NCI-H1417 treated with DMSO at 0.1 percent for 48 hours (cell line): ENCODE measurements at places on chromosomes 13 and 19.

- no peak for DNase-seq
Measured at GRCh38 chr19:5563008-5563431, 4.7 kb downstream of the TINCR start.

DNA sequence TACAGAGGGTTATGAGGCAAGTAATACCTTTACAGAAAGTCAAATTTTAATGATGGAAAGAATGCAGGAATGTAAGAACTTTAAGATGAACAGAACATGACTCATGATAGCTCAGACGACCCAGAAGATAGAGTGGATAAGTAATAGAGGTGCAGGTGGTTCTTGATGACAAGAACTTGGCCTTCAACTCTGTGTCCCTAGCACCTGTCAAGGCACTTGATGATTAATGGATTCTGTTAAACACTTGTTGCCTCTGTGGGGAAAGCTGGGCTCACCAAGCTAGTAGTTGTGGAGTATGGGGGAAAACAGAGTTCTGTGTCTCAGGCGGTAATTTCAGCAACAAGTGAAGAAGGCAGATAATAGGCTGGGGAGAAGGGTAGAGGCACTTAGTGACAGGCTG is 306.2 kb downstream of the ATP8A2 start:
- no peak for DNase-seq

DNA sequence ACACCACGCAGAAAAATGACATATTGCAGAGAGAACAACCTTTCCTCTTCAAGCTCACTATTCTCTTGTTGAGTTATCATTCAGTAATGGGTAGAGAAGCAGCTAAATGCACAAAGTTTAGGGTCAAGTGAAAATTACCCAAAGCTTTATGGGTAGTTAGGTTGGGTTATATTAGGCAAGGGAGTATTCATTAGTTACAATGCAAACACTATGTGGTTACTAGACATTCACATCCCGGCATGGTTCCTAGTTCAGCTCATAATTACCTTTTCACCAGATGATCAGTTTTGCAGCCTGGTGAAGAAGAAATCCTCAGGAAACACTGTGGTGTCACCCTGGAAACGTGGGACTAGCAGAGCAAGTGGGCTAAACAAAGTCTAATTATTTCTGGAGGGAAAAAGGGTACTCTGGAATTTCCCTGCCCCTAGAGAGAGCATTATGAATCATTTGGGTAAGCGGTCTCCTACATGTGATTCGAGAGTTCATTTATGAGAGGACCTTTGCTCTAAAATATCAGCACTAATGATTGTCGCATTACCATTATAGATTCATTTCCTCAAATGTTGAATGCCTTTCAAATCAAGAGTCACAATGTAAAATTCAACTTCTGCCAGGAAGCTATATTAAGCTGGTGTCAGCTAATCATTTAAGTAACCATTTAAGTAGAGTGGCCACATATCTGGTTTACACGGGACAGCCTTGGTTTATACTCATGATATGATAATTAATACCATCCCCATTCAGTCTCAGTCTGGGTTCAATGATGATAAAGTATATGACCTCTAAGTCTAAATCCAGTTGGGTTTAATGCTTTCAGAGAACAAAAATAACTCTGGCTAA is 1208.0 kb downstream of the DIAPH3 start:
- no peak for DNase-seq

- no peak for DNase-seq
Measured at GRCh38 chr13:98044301-98044700, 90.8 kb downstream of the IPO5 start.

DNA sequence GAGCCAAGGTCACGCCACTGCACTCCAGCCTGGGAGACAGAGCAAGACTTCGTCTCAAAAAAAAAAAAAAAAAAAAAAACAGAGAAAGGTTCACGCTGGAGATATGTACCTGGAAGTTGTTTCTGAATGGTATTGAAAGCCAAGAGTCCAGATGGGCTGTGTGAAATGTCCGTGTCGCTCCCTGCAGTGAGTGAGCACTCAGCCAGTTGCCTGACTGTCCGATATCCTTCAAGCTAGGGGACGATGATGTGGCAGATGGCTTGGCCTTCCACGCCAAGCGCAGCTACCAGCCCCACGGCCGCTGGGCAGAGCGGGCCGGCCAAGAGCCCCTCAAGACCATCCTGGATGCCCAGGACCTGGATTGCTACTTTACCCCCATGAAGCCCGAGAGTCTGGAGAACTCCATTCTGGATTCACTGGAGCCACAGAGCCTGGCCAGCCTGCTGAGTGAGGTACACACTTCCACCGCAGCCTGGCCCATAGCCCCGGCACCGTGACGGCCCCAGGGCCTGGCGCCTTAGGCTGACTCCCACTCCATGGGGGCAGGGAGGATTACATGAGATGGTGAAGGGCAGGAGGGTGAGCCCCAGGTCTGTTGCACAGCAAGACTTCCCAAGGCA is 11.7 kb upstream of the OVOL3 start:
- DNase-seq: no peak

- DNase-seq: no peak
Measured at GRCh38 chr13:42893214-42893671, 98.8 kb downstream of the EPSTI1 start.

DNA sequence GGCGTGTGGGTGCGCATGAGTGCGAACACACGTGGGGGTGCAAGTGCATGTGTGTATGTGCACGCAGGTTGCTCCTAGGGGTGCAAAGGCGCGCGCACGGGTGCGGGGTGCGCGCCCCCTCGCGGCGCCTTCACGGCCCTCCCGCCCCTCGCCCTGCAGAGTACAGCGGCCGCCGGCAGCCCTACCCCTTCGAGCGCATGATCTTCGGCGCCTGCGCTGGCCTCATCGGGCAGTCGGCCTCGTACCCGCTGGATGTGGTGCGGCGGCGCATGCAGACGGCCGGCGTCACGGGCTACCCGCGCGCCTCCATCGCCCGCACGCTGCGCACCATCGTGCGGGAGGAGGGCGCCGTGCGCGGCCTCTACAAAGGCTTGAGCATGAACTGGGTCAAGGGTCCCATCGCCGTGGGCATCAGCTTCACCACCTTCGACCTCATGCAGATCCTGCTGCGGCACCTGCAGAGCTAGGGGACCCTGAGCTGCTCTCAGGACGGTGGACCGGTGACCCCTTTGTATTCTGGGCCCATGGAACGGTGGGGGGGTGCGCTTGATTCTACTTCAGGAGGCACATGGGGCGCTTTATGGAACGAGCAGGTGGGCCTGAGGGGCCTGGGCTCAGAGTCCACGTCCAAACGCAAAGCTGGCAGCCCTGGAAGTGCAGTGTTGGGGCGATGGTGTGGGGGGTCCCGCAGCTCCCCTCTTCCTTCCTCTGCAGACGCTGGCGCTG is 27.7 kb downstream of the TMEM161A start:
- no peak for DNase-seq

DNA sequence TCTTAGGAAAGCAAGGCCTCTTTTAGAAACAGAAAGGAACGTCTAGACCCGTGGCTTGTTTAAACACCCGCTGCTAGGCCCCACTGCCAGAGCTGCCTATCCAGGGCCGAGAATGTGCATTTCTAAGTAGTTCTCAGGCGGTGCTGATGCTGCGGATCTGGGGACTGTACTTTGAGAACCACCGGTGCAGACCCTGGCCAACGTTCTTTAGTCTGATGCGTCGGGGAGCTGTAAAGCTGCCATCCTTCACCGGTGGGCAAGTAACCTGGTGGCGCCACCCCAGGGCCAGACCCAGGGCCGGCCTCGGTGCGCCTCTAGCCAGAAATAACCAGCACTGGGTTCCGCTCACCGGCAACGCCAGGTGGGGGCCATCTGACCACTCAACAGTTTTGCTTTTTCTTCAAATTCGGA is 47.1 kb downstream of the TGDS start:
- peak; percentile 42 for DNase-seq

- DNase-seq: no peak
Measured at GRCh38 chr19:11168568-11168967, 13.0 kb upstream of the SPC24 start.

GRCh38 chr19:32464279-32464678 is 58.7 kb downstream of the DPY19L3 start:
- no peak for DNase-seq

DNA sequence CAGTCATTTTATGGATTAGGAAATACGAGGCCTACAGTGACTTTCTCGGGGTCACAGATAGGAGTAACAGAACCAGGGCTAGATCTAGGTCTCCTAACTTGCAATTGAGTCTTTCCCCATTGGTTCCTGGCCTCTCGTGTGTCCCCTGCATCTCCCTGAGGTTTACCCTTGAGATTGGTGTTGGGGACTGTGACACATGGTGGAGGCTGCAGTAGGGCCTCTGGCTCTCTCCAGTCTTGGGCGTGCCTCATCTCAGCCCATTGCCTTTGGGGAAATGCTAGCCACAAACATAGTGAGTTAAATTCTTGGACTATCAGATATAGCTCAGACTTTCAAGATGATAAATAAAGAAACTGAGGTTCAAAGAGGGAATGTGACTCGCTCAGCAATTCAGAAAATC is 212.1 kb downstream of the KCNRG start:
- DNase-seq: no peak

- DNase-seq: no peak
Measured at GRCh38 chr19:16587833-16588823, 15.9 kb upstream of the SLC35E1 start.

- no peak for DNase-seq
Measured at GRCh38 chr19:4181053-4181508, 1.3 kb downstream of the SIRT6 start.

DNA sequence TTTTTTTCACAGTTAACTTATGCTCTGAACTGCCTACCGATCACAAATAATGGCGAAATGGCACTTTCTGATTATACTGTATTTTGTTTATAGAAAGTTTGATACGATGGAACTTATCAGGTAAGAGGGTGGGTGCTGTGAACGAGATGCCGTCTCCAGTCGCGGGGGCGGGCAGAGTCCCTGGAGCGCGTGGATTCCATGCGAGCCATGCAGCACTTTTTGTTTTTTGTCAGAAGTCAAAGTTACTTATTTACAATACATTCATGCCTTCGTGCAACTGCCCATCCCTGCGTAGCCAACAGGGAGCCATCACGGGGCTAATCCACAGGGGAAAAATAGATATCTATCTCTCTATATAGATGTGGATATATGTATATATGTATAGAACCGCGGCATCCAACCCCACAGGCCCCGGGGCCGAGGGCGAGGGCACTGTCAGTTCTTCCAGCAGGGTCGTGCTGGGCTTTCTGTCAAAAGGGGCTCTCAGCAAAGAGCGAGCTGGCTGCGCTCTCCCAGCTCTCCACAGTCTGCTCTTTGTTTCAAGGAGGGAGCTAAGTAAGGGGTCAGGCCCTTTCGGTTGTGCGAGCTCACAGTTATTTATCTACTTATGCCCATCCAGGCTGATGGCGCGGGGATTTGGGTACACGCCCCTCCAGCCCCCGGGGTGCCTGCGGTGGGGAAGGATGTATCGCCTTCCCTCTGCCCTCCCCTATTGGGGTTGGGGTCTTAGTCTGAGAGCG is 3.4 kb downstream of the SLITRK1 start:
- no peak for DNase-seq

- no peak for DNase-seq
Measured at GRCh38 chr13:20473139-20473538, 52.5 kb downstream of the CRYL1 start.

DNA sequence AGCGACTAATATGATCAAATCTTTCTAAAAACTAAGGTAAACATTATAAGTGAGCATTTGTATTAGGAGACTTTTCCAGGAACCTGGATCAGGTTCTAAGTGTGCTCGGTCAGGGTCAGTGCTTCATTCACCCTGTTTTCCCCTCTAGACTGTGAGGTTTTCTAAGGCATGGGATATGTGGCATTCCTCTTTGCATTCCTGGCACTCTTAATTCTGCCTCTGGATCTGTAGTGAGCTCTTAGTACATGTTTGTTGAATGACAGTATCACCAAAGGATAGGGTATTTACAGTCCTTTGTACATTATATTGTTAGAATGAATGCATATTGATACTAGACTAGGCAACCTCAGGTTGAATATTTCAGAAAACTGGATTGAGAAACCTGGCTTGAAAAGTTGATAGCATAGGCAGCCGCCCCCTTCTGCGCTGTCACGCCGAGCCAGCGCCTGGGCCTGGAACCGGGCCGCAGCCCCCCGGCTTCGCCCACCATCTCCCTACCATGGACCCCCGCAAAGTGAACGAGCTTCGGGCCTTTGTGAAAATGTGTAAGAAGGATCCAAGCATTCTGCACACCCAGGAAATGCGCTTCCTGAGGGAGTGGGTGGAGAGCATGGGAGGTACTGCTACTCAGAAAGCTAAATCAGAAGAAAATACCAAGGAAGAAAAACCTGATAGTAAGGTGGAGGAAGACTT is 156.5 kb downstream of the KCNRG start:
- no peak for DNase-seq

GRCh38 chr13:94798738-94799137 is 86.4 kb upstream of the SOX21 start:
- DNase-seq: no peak

GRCh38 chr19:46717716-46718143 is 816 bp upstream of the PRKD2 start:
- no peak for DNase-seq

GRCh38 chr19:41422955-41423354 is 4.2 kb downstream of the B3GNT8 start:
- DNase-seq: no peak

GRCh38 chr13:93889430-93889951 is 590.0 kb downstream of the DCT start:
- no peak for DNase-seq

- no peak for DNase-seq
Measured at GRCh38 chr19:13796301-13797057, 1.2 kb downstream of the ZSWIM4 start.
